Fibroblast of mammary gland (primary cell): ENCODE measurements at places on chromosomes 16 and 17.
A peak's percentile ranks its signal among the peaks of the same experiment; 100 is the strongest.

DNA sequence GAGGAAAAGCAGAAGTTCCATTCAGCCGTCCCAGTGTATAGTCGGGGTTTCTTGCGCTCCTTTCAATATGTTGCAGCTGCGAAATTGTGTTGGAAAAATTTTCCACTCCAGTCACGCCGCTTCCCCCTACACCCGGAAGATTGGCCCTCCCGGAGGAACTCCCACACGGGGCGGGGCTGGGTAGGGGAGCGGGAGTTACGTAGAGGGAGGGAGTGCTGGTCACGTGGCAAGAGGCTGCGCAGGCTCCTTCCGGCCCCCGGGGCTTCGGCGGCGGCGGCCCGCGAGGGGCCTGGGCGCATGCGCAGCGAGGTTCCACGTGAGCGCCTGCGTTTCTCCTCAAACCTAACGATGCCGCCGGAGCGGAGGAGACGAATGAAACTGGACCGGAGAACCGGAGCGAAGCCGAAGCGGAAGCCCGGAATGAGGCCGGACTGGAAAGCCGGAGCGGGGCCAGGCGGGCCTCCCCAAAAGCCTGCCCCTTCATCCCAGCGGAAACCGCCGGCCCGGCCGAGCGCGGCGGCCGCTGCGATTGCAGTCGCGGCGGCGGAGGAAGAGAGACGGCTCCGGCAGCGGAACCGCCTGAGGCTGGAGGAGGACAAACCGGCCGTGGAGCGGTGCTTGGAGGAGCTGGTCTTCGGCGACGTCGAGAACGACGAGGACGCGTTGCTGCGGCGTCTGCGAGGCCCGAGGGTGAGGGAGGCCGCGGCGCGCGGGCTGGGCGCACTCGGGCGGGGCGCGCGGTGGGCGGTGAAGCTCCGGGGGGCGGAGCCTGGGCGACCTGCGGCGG, at the start of gene UTP18:
Gene UTP18 (plus strand): TSS at position 310 of the 787 bp plus-strand sequence. CDS start 39 bp downstream, at position 349.
- DNase-seq, result peak; percentile 95

DNA sequence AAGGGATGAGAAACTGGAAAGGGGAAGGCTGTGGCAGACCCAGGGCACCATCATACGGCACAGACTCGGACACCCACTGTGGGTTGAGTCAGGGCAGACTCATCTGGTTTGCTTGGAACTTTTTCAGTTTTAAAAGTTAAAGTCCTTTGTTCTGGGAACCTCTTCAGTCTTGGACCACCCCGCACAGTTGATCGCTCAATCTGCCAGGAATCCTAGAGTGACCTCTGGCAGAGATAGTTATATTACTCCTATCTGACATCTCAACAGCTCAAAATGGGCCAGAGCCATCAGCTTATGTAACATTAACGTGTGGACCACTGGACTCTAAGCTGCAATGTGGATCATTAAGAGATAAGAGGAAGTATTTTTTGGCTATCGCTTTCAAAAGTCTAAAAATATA, 164.3 kb downstream of the ABCA8 start:
- DNase-seq, result peak; percentile 67

DNA sequence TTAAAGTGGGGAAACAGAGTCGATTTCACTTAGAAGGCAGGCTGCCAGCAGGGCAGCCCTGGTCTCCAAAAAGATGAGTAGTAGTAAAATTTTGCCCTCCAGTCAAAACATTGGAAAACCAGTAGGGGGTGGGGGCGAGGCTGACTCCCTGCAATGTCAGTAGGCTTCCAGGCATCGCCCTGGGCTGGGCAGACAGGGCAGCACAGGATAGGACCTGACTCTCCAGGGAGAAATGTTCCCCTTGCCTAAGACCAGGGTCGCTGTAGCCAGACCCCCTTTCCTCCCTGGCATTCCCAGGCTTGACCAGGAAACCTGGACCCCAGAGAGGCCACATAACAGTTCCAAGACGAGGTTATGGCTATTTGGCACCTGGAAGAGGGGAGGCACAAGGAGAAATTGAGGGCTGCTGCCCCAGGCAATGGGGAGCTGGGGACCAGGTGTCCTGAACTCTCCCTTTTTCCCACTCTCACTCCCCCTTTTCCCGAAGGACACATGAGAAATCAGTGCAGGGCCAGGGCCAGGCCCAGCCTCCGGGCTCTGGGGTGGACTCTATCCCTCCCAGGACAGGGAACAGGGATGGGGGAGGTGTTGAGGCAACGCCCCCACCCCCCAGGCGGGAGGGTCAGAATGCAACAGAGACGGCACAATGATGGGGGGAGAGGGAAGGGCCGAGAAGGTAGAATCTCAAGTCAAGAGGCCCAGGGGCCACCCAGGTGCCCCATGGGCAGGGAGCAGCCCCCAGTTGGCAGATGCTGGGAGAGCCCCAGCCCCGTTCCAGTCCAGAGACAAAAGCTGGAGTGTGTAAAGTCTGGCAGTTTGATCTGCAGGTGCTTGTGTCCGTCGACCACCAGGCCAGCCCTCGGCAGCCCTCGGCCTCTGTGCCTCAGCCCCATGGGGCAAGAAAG, 4.5 kb upstream of the SAMD14 start:
- no peak for DNase-seq

- no peak for DNase-seq
Observed at GRCh38 chr17:33229499-33229898, 63.6 kb downstream of the ASIC2 start.

DNA sequence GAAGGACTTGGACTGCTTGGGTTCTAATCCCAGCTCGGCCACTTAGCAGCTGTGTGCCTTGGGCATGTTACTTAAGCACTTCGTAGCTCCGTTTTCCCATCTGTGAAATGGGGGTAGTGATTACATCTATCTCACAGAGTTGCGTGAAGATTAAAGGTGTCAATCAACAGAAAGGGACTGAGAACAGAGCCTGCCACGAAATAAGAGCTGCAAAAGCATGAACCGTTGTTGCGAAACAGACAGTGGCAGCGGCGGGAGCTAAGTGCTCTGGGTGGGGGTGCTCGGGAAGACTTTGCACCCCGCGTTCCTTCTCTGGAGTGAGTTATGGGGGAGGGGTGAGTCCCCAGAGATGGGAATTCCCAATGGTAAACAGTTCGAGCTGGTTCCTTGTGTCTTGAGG, 79.6 kb upstream of the LHX1 start:
- DNase-seq, result no peak

DNA sequence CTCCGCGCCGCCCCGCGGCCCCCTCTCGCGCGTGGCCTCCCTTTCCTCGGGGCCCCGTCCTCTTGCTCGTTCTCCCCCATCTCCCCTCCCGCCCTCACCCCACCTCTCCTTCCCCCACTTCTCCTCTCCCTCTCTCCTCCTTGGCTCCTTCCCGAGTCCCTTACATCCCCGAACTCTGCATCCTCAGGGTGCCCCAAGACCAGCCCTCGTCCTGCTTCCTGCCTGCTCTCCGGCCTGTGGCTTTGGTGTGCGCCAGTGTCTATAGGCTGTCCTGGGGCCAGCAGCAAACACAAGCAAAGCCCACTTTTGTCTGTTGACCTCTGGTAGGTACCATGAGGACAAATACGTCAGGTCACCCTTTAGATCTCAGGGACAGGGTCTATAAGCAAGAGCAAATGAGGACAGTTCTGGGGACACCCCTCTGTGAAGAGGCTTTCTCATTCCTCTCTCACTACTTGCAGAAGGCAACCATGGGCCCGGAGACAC, 284 bp upstream of the COPZ2 start:
- no peak for DNase-seq

- DNase-seq, result no peak
Observed at GRCh38 chr17:21094298-21094704, 32.5 kb upstream of the DHRS7B start.

DNA sequence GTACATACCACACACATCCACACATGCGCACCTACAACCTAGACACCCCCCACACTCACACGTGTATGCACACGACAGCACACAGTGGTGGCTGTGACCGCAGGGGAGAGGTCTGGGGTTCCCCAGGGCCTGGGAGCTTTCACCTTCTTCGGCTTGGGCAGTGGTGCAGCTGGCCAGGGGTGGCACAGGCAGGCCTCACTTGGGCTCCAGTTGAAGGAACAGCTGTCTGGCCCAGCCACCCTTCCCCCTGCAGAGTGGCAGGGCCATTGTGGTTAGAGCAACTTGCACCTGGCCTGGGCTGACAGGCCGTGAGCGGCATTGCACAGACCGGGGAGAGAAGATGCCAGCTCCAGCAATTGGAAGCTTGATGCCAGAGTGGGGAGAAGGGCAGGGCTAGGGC, 114.5 kb upstream of the GSE1 start:
- no peak for DNase-seq

- no peak for DNase-seq
Observed at GRCh38 chr16:3075523-3075915, 10.1 kb downstream of the IL32 start.

DNA sequence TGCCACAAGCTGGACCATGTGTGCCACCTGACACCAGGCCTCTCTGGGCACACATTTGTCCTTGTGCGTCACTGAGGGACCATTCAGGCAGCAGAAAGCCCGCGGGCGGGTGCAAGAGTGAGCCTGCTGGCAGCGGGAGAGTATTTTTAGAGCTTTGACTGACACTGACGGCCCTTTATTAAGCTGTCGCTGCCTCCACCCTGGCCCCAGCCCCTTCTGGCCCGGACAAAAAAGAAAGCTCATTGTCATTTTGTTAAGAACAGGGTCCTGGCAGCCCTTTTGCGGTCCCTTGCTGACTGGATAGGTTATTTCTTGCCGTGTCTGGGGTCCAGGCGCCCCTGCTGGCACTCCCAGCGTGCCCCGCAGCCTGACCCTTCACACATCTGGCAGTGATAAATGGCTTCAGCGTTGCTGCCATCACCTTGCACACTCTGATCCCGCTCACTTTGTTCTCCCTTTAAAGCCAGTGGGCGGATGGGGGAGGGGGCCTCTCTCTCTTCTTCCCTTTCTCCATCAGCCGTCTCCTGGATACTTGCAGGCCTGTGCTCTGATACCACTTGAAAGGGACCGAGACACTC, 78.4 kb upstream of the NKD1 start:
- DNase-seq, result no peak

- DNase-seq, result no peak
Observed at GRCh38 chr17:71316176-71316897, 804.5 kb upstream of the SOX9 start.

- no peak for DNase-seq
Observed at GRCh38 chr17:17661134-17661533, 20.1 kb upstream of the RAI1 start.

DNA sequence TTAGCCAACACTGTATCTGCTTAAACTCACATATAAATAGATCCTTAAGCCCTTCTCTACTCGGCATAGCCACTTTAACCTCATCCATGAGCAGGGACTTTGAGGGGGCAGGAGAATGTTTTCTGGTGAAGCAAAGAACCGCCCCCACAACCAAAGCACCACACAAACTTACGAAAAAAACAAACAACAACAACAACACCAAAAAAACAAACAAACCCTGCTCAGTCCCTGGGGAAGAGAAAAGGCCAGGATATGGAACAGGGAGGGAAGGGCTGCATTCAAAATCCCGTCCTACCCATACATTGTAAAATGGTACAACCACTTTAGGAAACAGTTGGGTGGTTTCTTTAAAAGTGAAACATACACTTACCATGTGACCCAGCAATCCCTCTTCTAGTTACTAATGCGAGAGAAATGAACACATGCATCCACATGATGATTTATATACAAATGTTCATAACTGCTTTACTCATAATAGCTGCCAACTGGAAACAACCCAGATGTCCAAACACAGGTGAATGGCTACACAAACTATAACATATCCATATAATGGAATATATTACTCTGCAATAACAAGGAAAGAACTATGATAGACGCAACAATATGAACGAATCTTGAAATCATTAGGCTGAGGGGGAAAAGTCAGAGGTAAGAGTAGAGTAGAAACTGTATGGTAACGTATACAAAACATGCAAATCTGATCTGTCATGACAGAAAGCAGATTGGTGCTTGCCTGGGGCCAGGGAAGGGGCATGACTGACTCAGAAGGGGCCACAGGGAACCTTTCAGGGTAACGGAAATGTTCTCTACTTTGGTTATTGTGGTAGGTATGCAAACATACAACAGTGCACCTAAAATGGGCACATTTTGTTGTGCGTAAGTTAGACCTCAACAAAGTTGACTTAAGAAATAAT, 37.7 kb upstream of the TOB1 start:
- peak; percentile 70 for DNase-seq

GRCh38 chr17:75783069-75783783, 1.4 kb upstream of the UNK start:
- DNase-seq, result peak; percentile 75

- no peak for DNase-seq
Observed at GRCh38 chr17:39222151-39222550, 3.6 kb downstream of the STAC2 start.

- no peak for DNase-seq
Observed at GRCh38 chr17:44414394-44415155, 25.1 kb upstream of the ITGA2B start.

DNA sequence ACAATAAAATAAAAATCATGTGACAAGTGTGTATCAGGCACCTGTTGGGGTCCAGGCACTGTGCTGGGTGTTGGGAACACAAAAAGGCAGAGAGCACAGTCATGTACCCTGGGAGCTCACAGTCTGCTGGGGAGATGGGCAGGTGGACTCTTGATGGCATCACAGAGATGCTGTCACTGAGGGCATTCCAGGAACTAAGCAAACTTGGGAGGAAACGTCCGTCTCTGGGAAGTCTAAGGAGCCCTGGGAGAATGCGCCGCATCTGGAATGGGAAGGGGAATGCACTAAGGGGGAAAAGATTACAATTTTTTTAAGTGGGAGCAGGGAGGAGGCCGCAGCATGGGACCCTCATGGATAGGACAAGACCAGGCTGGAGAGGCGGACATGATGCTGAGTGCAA, 80.9 kb upstream of the ZNF423 start:
- no peak for DNase-seq

- DNase-seq, result peak; percentile 80
Observed at GRCh38 chr17:40903129-40903847, 18.2 kb upstream of the KRT20 start.

- no peak for DNase-seq
Observed at GRCh38 chr17:13099926-13100325, 82.1 kb upstream of the ELAC2 start.

DNA sequence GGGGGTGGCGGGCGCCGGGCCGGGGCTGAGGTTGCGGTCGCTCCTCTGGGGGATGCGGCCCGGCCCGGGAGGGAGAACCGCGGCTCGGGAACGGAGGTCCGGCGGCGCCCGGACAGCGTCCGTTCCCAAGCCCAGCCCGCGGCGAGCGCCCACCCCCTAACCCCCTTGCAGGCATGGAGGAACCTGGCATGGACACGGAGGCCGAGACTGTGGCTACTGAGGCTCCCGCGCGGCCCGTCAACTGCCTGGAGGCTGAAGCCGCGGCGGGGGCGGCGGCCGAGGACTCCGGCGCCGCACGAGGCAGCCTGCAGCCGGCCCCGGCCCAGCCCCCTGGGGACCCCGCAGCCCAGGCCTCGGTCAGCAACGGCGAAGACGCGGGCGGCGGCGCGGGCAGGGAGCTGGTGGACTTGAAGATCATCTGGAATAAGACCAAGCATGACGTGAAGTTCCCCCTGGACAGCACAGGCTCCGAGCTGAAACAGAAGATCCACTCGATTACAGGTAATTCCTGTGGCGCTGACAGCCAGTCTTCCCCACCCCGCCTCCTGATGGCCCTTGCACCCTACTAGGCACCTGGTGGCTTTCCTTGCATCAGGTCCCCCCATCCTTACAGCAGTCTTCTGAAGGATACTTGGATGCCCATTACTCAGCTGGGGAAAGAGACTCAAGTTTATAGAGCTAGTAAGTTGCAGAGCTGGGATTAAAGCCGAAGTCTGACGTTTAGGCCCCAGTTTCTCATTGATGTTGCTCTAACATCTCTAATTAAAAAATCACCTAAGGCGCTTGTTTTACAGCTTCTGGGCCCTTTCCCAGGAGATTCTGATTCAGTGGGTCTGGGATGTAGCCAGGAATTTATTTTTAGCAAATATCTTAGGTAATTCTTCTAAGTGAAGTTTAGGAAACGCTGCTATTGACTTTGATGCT, 514 bp downstream of the UBFD1 start:
- peak; percentile 56 for DNase-seq
